ENCODE measurements at places on chromosomes 5 and 9.

DNA sequence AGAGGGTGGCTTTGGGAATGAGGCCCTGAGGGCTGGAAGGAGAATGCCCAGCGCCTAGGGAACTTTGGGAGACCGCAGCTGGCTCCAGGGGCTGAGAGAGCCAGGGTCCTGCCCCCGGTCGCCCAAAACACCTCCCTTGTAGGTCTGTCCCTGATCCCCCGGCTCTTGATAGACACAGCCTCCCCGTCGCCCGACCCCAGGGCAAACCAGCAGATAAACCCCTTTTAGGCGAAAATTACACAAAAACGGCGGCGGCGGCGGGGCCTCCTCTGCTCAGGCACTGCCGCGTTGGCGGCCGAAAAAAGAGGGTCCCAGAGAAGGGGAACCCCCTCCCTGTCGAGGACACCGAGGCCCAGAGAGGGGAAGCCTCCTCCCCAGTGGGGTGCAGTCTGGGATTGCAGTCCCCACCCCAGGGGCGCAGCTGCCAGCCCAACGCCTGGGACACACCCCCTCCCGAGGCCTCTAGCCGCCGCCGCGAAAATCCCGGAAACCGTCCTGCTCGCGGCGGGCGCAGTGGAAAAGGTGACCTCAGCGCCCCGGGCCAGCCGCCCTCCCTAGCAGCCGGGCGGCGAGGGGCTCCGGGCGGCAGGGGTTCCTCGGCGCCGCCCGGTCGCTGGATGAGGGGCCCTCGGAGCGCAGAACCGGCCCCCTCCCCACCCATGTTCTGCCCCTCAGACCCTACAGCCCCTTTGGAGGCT, 3.1 kb upstream of the BARX1 start:
- no peak for DNase-seq

DNA sequence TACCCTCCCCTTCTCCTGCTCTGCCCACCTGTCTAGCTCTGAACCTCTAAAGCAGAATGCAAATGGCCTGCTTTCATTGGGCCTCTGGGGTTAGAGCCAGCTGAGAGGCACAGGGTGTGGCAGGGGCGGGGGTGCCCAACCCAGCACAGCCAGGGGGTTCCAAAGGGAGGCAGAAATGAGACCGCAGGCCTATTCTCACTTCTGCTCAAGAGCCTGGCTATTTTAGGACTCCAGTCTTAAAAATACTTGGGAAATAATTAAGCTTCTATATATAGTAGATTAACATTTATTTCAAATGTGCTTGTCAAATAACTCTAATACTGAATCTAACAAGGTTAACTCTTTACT, 5.7 kb downstream of the QSOX2 start:
- DNase-seq: no peak

GRCh38 chr9:88587885-88588649, 53.1 kb downstream of the NXNL2 start:
- DNase-seq: no peak

GRCh38 chr5:435961-436640, 6.9 kb upstream of the EXOC3 start:
- DNase-seq: no peak

DNA sequence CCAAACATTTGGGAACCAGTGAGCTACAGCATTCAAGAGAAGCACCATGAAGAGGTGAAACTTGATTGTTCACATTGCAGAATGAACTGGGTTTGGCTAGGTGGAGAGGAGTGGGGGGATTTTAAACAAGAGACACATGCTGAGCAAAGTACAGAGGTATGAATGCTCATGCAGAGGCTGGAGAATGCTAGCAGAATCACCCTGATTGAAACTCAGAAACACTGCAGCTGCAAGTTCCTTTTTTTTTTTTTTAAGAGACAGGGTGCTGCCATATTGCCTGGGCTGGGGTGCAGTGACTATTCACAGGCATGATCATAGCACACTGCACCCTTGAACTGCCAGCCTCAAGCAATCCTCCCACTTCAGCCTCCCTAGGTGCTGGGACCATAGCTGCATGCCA, 35.1 kb downstream of the DENND1A start:
- DNase-seq: no peak

DNA sequence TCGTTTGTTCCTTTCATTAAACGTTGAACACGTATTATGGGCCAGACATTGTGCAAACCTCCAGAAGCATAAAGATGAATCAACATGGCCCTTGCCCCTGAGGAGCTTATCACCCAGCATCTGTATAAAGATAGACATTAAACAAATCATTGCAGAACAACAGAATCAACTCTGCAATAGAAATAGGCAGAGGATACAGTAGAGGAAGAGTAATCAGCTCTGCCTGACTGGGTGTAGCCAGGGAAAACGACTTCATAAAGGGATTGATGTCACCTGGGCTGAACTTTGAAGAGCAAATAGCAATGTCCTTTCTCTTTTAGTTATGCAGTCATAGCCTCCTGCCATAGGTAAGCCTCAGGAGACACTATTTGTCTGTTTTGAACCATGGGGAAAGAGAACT, 13.4 kb downstream of the RGS7BP start:
- DNase-seq: no peak

GRCh38 chr9:136743639-136744211, 985 bp upstream of the LCN10 start:
- no peak for DNase-seq

GRCh38 chr9:98381311-98382103, 126.1 kb upstream of the TBC1D2 start:
- no peak for DNase-seq

- DNase-seq: no peak
Measured at GRCh38 chr5:95907067-95907705, 54.5 kb downstream of the ELL2 start.

All from stimulated activated naive CD8-positive, alpha-beta T cell treated with anti-CD3 and anti-CD28 coated beads, Interleukin-15, amount 100 ng/mL, for 72 hours (primary cell).